ENCODE measurements at places on chromosomes 3 and 15. TPM values are rescaled to one million over a fixed set of nuclear protein-coding genes. Genes with fewer than 3 reads are reported as not detected.

USP50 gene
- total RNA-seq, result 1.1 TPM

- peak; percentile 86 for DNase-seq
- no peaks in the 10 kb centered on the region for H3K4me1 ChIP-seq
- H3K27me3 ChIP-seq, result no peaks in the 10 kb centered on the region
- H3K4me3 ChIP-seq, result peak overlapping the region; percentile 39
Observed at GRCh38 chr3:128488991-128489673, 3.9 kb downstream of the GATA2 start.

GRCh38 chr3:27943106-27943505 lies 221.0 kb upstream of the EOMES start:
- no peaks in the 10 kb centered on the region for H3K4me1 ChIP-seq
- H3K27me3 ChIP-seq, result no peaks in the 10 kb centered on the region
- no peaks in the 10 kb centered on the region for H3K36me3 ChIP-seq
- no peak for DNase-seq

DNA sequence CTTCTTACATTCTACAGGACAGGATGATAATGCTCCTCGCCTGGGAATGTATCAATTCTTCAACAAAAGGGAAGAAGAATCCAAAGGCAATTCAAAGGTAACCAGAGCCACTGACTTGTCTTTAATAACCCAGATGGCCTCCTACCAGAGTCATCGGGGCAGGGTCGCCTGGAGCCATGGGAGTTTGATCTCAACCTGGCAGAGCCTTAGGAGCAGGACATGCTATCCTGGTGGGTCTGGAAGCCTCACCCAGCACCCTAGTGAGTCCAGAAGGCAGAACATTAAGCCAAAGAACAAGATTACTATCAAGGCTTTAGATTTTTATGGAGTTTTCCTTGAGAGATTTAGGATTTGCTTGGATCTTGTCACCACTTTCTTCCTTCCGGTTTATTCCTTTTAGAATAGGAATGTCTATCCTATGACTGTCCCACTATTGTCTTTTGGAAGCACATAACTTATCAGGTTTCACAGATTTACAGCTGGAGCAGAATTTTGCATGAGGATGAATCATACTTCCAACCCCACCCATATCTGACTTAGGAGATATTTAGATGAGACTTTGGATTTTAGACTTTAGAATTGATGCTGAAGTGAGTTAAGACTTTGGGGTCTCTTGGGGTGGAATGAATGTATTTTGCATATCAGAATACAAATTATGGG lies 330.3 kb upstream of the GOLIM4 start:
- H3K27ac ChIP-seq, result no peak overlapping the region
- H3K27me3 ChIP-seq, result no peaks in the 10 kb centered on the region
- H3K4me1 ChIP-seq, result no peaks in the 10 kb centered on the region
- no peak for DNase-seq

- H3K4me3 ChIP-seq, result no peak overlapping the region
- no peaks in the 10 kb centered on the region for H3K27me3 ChIP-seq
- no peaks in the 10 kb centered on the region for H3K4me1 ChIP-seq
- no peak for DNase-seq
- H3K27ac ChIP-seq, result no peak overlapping the region
Observed at GRCh38 chr3:140455521-140456214, 222.2 kb upstream of the TRIM42 start.

GRCh38 chr15:55619783-55620182 lies 31.6 kb upstream of the PYGO1 start:
- no peaks in the 10 kb centered on the region for H3K4me1 ChIP-seq
- H3K27me3 ChIP-seq, result no peaks in the 10 kb centered on the region
- H3K27ac ChIP-seq, result no peak overlapping the region
- H3K36me3 ChIP-seq, result no peaks in the 10 kb centered on the region

DNA sequence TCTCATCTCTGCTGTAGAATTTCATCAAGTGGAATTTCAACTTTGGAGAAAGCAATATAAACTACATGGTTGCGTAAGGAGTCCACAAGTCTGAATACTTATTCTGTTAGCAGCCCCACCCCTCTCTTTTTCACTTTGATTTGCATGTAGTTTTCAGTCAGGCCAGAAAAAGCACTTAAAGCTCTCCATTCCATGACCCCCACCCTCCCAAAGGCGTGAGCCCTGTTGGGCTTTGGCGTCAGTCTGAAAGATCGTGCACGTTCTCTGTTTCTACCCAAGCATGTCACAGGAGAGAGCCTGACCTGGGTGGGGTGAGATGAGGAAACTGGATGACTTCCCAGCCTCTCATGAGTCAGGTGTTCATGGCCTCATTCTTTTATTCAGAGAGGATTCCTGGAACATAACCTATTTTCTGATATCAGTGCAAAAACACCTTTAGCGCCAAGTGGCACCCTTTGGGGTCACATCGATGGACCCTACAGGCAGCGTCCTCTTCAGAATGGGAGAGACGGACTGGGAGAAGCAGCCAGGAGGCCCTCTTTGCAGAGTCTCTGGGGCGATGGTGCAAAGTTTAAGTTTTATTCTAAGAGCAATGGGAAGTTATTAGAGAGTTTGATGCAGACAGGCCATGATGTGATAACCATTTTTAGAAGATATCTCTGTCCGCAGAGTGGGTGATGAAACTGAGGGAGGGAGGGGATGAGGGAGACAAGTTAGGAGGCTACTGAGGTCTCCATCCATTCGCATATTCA lies 55.8 kb downstream of the LSM3 start:
- H3K27ac ChIP-seq, result no peak overlapping the region
- H3K36me3 ChIP-seq, result no peaks in the 10 kb centered on the region
- DNase-seq, result no peak
- no peaks in the 10 kb centered on the region for H3K27me3 ChIP-seq

- no peak for DNase-seq
- no peak overlapping the region for H3K4me3 ChIP-seq
- no peaks in the 10 kb centered on the region for H3K36me3 ChIP-seq
- H3K27me3 ChIP-seq, result no peaks in the 10 kb centered on the region
- H3K27ac ChIP-seq, result no peak overlapping the region
- H3K4me1 ChIP-seq, result no peaks in the 10 kb centered on the region
Observed at GRCh38 chr3:195762249-195762585, 41.4 kb downstream of the MUC20 start.

GRCh38 chr3:195071916-195072820 lies 198.8 kb downstream of the XXYLT1 start:
- H3K36me3 ChIP-seq, result no peaks in the 10 kb centered on the region
- no peaks in the 10 kb centered on the region for H3K27me3 ChIP-seq
- H3K4me3 ChIP-seq, result no peak overlapping the region
- H3K27ac ChIP-seq, result no peak overlapping the region
